Placental pericyte (primary cell): ENCODE measurements at places on chromosomes 4 and X. TPM values are rescaled to one million over a fixed set of nuclear protein-coding genes. Genes with fewer than 3 reads are reported as not detected.

UGT2B7 gene
- not detected in 2 replicates for total RNA-seq

NAA11 gene
- 3.9 and 21.0 TPM in 2 replicates for total RNA-seq

PLAC8 gene
- 0.14 TPM in 1 of 2 replicates, not detected in the other for total RNA-seq

TMEM31 gene
- not detected in 2 replicates for total RNA-seq

NLGN3 gene
- total RNA-seq: 0.14 and 0.22 TPM in 2 replicates
